Inflammatory macrophage treated with lipopolysaccharide for 4 hours (primary cell): ENCODE measurements at places on chromosomes 16 and 17.

DNA sequence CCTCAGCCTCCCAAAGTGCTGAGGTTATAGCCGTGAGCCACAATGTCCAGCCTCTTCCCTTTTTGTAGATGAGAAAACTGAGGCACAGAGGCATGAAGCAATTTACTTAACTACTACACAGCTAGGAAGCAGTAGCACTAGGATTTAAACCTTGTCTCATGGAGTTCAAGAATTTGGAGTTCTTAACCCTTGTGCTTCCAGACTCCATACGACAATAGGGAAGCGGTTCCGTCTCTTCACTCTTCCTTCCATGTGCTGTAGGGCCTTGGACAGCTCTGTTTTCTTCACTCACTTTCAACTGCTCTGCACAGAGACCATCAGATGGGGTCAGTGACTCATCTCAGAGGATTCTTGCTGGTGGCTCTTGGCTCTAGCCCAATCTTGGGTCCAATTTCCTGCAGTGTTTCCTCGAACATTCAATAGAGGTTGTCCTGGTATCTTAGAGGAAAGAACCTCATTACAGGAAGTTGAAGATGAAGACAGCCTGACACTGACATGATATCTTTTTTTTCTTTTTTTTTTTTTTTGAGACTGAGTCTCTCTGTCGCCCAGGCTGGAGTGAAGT is 19.3 kb downstream of the ITGAL start:
- peak; percentile 20 for DNase-seq

DNA sequence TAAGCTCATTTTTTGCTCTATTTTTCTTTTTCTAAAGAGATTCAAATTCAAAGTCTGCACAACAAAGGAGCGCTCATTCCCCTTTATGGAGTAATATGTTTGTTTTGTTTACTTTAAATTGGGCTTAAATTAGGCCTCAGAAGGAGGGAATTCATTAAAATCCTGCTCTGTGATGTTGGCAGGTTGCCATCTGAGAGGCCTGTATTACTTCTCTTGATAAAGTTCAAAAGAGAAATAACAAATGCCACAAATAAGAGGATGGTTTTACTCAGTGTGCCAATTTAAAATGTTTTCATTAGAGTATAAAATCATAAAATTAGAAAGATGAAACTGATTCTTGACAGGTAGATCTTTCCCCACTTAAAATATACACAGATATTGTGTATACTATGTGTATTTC is 54.5 kb upstream of the HLF start:
- no peak for DNase-seq

GRCh38 chr16:8505327-8505991 is 84.9 kb downstream of the TMEM114 start:
- DNase-seq, result peak; percentile 5

- peak; percentile 85 for DNase-seq
These were observed 23.2 kb downstream of the MAP3K14 start for GRCh38 chr17:45293413-45294211.

- DNase-seq, result no peak
These were observed 2.6 kb upstream of the ANKRD40CL start for GRCh38 chr17:50769884-50770283.

DNA sequence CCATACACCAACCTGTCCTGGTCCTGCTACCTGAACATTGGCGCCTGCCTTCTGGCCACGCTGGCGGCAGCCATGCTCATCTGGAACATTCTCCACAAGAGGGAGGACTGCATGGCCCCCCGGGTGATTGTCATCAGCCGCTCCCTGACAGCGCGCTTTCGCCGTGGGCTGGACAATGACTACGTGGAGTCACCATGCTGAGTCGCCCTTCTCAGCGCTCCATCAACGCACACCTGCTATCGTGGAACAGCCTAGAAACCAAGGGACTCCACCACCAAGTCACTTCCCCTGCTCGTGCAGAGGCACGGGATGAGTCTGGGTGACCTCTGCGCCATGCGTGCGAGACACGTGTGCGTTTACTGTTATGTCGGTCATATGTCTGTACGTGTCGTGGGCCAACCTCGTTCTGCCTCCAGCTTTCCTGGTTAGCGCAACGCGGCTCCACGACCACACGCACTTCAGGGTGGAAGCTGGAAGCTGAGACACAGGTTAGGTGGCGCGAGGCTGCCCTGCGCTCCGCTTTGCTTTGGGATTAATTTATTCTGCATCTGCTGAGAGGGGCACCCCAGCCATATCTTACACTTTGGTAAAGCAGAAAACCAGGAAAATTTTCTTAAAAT is 21.5 kb downstream of the TMEM204 start:
- no peak for DNase-seq

GRCh38 chr16:30131869-30132475 is 9.0 kb upstream of the MAPK3 start:
- DNase-seq, result no peak

DNA sequence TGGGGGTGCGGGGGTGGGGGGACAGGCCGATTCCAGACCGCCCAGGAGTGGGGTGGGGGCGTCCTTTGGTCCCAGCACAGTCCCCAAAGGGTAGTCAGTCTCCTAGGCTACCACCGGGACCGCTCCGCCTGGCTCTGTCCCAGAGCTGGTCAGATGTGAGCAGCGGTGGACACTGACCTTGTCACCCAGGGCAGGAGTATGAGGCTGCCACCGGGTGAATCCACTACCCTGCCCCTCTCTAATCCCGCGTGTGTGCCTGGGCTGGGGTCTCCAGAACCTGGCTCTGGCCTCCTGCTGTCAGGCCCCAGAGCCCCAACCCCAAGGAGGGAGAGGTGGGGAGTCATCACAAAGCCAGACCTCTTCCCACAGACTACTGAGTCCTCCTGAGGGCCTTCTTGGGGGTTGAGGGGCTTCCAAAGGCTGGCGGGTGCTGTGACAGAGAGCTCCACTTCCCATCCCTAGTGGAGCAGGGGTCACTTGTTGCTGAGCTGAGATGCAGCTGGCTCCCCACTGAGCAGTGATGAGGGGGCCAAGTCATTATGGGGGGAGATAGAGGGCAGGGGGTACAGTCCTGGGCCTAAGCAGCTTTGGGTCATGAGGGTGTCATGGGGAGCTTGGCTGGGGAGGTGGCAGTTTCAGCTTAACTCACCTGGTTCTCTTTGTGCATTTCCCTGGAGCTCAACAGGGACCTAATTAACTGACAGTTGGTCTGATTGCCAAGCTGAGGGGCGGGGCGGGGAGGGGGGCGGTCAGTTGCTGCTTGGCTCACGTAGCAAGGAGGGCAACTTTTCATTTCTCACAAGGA is 1.2 kb downstream of the PPP1R1B start:
- DNase-seq, result no peak

- peak; percentile 77 for DNase-seq
These were observed 21.4 kb downstream of the ALOX15B start for GRCh38 chr17:8060274-8060673.

- peak; percentile 81 for DNase-seq
These were observed 34.7 kb downstream of the MYO18A start for GRCh38 chr17:29145289-29146073.

- DNase-seq, result peak; percentile 86
These were observed 1.1 kb upstream of the PHF23 start for GRCh38 chr17:7240375-7240774.

GRCh38 chr16:24514096-24514495 is 25.3 kb upstream of the RBBP6 start:
- no peak for DNase-seq

- DNase-seq, result no peak
These were observed 2.9 kb upstream of the CRYBA1 start for GRCh38 chr17:29243792-29244191.

- DNase-seq, result no peak
These were observed 4.8 kb downstream of the MLYCD start for GRCh38 chr16:83903751-83904150.

- DNase-seq, result no peak
These were observed 13.9 kb downstream of the CMC2 start for GRCh38 chr16:80992676-80993293.
